ENCODE measurements at places on chromosomes 5 and 9. TPM values are rescaled to one million over a fixed set of nuclear protein-coding genes. Genes with fewer than 3 reads are reported as not detected.
A peak's percentile ranks its signal among the peaks of the same experiment; 100 is the strongest.

- no peak for DNase-seq
Measured at GRCh38 chr5:95883185-95884016, 60.9 kb upstream of the GLRX start.

GRCh38 chr9:108443019-108443633, 412.7 kb downstream of the ACTL7B start:
- no peak for DNase-seq

DNA sequence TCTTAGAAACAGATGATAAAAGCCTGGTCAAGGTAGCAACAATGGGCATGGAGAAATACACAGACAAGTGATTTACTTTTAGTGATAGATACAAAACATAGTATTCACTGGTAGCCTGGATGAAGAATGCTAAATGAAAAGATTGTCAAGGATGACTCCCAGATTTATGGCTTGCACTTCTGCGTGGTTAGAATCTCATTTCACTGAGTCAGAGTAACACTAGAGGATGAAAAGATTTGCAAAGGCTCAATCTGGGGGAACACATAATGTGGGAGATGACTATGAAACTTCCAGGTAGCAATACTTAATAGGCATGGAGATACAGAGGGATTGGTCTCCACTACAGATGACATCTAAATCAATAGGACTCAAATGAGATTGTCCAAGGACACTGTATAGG, 38.4 kb downstream of the AGTPBP1 start:
- peak; percentile 33 for DNase-seq

PCDHGB6 gene
- total RNA-seq, result 0.10 TPM

COL27A1 gene
- total RNA-seq, result 19.1 TPM

GRCh38 chr9:109295221-109296130, 25.4 kb downstream of the EPB41L4B start:
- no peak for DNase-seq

- no peak for DNase-seq
Measured at GRCh38 chr5:104372376-104372775, 809.8 kb upstream of the NUDT12 start.

- DNase-seq, result no peak
Measured at GRCh38 chr5:96227957-96228356, 205.1 kb downstream of the PCSK1 start.

DNA sequence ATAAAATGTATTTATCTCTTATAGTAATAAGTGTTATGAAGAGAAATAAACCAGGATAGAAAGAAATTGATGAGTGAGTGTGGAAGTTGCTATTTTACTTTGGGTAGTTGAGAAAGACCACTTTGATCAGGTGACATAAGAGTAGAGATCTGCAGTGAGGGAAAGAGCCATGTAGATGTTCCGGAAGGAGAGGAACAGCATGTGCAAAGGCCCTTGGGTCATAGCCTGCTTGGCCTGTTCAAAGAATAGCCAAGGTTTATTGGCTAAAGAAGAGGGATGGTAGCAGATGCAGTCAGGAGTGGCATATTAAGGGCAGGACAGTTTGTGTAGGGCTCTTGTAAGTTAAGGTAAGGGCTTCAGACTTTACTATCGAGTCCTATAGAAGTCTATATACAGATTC, 3.2 kb downstream of the BTF3 start:
- DNase-seq, result no peak

DNA sequence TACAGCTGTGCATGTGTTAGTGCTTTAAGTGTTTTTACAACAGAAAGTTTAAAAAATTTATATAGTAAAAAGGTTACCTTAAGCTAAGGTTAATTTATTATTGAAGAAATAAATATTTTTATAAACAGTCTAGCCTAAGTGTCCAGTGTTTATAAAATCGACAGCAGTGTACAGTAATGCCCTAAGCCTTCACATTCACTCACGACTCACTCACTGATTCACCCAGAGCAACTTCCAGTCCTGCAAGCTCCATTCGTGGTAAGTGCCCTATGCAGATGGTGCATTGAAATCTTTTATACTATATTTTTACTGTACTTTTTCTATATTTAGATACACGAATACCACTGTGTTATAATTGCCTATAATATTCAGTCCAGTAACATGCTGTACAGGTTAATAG, 159.1 kb downstream of the ROR2 start:
- no peak for DNase-seq

DNA sequence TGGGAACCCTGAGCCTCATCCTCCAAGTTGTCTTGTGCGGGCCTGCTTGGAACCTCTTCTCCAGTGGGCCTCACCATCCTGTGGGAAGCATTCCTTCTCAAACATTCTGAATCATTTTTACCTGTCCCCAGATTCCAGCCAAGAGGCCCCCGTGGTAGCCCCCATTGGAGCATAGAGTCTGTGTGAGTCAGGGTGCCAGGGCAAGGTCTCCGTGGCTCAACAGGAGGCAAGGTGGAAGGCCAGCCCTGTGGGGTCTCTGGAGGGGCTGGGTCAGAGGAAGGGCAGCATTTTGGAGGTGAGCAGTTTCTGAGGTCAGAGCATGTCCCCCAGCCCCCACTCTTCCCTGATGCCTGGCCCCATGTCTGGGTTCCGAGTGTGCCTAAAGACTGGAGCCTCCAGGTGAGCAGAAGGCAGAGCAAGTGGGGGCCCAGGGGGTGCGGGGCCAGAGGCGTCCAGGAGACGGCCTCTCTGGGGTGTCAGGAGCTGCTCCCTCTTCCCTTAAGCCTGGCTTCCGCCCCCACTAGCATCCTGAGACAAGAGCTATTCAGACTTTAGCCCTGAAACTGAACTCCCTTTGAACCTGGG, 2.1 kb downstream of the CACNA1B start:
- no peak for DNase-seq

- no peak for DNase-seq
Measured at GRCh38 chr9:99660191-99660636, 161.5 kb upstream of the NR4A3 start.

ADRB2 gene
- total RNA-seq, result 0.11 TPM

- no peak for DNase-seq
Measured at GRCh38 chr5:175685701-175686350, 28.0 kb downstream of the HRH2 start.

GRCh38 chr9:83960991-83961390, 19.0 kb downstream of the HNRNPK start:
- no peak for DNase-seq
